ENCODE measurements at places on chromosomes 4 and X.

- no peak for DNase-seq
Measured at GRCh38 chr4:152515678-152516077, 20.2 kb downstream of the FBXW7 start.

DNA sequence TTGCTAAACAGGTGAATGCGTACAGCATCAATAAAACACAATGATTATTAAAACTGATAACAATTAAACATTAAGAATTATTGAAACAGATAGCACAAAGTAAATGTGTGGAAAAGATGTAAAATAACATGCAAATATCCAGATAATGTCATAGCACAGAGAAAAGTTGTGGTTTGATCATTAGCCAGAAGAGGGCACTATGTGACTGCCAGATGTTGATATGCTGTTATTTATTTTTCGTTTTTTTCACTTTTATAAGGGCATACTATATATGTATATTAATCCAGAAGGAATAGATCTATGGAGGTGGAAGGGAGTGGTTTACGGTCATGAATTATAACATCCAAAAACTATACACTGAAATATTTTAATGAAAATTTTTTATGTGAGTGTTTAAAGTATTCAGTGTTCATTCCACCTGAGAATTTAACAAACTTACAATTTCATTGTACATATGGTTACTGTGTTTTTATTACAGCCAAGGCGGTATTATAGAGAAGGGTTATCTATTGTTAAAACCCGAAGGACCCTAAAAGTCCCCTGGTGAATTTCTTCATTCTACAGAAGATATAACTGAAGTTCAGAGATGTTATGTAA lies 211.9 kb upstream of the UGT8 start:
- no peak for DNase-seq

DNA sequence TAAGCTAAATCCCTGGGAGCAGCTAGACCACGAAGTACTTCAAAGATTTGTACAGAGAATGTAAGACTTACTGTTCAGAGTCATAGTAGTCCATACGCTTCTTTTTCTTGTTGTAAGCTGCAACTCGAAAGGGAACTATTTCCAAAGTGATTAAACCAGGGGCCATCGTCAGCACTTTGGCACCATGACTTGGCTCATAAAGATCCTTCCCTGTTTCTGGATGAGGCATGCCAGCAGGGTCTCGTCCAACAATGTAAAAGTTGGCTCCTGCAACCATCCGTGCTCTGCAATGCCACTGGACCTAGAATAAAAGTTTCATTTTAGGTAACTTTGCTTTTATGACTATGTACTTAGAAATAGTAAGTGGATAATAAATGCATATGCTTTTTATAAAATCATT lies 88.5 kb downstream of the PAPSS1 start:
- DNase-seq, result no peak

DNA sequence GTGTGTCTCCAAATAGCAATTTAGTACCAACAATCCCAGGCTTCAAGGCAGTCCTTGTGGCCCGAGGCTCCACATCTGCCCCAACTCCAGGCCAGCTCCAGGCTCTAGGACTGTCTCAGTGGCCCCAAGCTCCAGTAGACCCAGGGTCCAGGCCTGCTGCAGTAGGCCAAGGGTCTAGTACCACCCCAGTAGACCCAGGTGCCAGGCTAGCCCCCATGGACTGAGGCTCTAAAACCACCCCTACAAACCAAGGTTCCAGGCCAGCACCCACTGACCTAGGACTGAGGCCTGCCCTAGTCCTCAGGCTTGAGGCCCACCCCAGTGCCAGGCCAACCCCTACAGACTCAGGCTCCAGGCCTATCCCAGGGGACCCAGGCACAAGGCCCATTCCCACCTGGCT lies 191.6 kb downstream of the DLG3 start:
- DNase-seq, result no peak

GRCh38 chrX:120262859-120263708 lies 12.5 kb downstream of the ZBTB33 start:
- DNase-seq, result no peak

GRCh38 chrX:11540532-11541377 lies 125.0 kb downstream of the ARHGAP6 start:
- no peak for DNase-seq

GRCh38 chrX:45485719-45486118 lies 285.0 kb upstream of the DIPK2B start:
- no peak for DNase-seq

DNA sequence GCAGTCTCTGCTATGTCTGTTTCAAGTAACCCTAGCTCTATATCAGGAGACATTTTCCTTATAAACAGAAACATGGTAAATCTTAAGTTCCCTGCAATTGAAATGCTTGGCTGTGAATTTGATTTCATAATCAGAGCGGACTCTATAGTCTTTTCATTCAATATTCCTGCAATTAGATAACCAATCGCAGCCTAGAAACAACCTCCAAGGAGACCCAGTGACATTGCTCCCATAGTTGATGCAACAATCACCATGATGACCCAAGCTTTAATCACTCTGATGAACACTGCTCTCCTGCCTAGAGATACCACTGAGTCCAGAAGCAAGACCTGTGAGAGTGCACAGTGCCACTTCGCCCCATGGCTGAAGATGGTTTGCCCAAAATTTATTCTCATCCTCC lies at the start of gene CABS1:
Gene CABS1, plus strand, starts transcription at position 301 of the 400 bp plus-strand sequence. Its CDS starts 59 bp downstream, at position 360.
- DNase-seq, result no peak

- no peak for DNase-seq
Measured at GRCh38 chr4:91118597-91118996, 991.4 kb downstream of the CCSER1 start.

DNA sequence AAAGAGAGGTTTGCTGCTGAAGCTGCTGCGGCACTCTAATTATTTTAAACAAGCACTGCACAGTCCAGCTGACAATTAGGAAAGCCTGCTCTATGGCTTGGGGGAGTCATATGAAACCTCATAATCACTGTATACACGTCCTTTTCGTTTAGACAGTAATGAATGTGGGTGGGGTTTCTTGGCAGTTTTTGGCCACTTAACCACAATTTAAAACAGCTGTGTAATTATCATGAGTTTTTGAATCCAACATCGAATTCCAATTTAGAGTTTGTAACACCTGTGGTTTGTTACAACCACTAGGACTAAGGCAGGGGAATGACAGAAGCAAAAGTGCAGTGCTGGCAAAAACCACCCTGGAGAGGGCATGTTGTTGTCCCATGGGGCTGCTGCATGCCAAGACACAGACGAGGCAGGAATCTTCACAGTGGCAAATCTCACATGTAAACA lies 99.5 kb downstream of the CXXC4 start:
- DNase-seq, result no peak

- DNase-seq, result no peak
Measured at GRCh38 chr4:174444390-174444789, 77.9 kb downstream of the HPGD start.

DNA sequence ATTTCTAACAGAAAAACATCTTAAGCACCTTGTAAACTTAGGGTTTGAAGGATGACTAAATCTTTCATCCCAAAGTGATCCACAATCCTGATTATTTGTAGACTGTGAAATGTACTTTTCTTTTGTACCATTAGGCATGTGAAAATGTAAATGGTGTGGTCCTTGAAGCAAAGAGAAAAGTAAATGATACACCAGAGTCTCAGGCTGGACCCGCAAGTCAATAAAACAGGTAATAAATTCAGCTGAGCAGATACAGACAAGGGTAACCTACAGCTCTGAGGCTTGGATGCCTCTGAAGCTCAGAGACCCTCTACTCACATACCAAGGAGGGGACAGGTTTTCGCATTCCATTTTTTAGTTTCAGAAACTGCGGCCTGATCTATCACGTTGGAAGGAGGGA lies 2.8 kb upstream of the LAP3 start:
- DNase-seq, result no peak

- DNase-seq, result no peak
Measured at GRCh38 chr4:163556177-163556576, 61.7 kb downstream of the TMA16 start.

- DNase-seq, result no peak
Measured at GRCh38 chr4:140756319-140757231, at the start of gene TBC1D9. Gene TBC1D9, minus strand, starts transcription at chr4:140756385. Its CDS starts 340 bp downstream, at chr4:140756045.

DNA sequence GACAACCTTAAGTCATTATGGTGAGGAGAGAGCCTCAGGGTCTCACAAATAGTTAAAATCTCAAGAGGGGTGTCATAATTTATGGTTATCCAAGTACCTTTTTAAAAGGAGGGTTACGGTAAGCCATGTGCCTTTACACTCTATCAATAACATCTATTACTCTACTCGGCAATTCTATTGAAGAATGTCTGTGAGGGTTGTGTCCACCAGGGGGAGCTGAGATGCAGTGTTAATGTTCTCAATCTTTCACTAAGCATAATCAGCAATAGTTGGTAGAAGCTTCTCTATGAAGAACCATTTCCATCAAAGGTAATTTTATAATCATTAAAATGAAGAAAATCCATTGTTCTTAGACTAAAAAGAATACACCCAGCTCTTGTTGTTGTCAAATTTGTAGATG lies 457.4 kb downstream of the CENPC start:
- DNase-seq, result no peak

- no peak for DNase-seq
Measured at GRCh38 chrX:39253551-39253950, 452.3 kb downstream of the MID1IP1 start.

DNA sequence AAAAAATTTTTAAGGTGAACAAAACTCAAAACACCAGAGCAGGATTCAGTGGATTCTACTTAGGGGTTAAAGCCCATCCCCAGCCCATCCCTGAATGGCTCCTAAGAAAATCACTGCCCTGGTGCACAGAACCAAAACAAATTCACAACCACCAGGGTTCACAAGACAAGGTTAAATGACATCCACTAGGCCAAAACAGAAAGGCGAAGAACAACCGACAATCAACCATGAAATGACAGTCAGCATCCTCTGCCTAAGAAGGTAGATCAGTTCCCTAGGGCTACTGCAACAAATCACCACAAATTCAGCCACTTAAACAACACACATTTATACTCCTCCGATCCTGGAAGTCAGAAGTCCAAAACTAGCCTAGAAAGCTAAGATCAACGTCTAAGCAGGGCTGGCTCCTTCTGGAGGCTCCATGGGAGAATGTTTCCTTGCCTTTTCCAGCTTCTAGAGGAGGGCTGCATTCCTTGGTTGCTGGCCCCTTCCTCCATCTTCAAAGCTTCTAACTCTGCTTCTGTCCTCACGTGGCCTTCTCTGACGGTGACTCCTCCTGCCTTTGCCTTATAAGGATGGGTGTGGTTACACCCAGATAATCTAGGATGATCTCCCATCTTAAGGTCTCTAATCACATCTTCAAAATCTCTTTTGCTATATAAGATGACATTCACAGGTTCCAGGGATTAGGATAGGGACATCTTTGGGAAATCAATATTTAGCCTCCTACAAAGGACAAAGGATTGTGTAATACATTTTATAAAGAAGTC lies 1.8 kb downstream of the CCNQ start:
- no peak for DNase-seq

- no peak for DNase-seq
Measured at GRCh38 chr4:112674376-112674775, 37.4 kb downstream of the LARP7 start.

DNA sequence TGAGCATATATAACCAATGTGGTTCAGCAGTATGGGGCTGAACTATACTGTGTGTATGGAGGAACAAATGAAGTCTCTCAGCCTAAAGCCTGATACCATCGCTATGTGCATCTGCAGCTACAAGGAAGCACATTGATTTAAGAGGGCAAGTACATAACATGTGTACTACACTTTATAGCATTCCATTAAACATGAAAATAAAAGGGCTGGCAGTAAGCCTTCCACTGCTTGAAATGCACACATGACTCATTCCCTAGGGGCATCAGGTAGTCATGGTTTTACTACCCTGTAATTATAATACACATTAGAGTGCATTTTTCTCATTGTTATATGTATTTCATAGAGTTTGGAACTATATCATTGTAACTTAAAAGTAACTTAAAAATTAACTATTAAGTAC lies 51.2 kb downstream of the SMARCA1 start:
- no peak for DNase-seq

DNA sequence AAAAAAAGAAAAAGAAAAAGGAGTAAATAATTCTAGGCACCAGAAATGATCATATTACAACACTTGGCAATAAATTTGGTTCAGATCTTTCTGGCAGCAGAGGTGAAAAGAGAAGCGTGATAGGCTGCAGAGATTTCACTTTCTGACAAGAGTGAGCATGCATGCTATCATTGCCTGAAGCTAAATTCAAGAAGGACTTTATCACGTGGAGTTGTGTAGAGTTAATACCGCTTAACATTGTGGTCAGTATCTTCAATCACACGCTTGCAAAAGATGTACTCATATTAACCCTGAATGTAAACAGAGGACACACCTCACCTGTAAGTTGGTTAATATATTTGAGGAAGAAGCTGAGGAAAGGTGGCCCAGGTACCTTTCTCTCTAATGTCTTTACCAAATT lies 31.4 kb upstream of the RBPJ start:
- DNase-seq, result no peak

DNA sequence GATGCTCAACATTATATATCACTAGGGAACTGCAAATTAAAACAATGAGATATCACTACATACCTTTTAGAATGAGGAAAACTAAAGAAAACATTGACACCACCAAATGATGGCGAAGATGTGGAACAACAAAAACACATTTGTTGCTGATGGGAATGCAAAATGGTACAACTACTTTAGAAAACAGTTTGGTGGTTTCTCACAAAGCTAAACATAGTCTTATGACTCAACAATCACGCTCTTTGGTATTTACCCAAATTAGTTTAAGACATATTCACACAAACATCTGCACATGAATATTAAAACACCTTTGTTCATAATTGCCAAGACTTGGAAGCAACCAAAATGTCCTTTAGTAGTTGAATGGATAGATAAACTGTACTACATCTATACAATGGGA lies 53.2 kb downstream of the USO1 start:
- DNase-seq, result no peak

- no peak for DNase-seq
Measured at GRCh38 chr4:107870916-107871786, 46.4 kb downstream of the SGMS2 start.
